Mammary epithelial cell (primary cell): ENCODE measurements at places on chromosomes 2 and 18.

GRCh38 chr2:100104718-100105677 is 37.4 kb downstream of the AFF3 start:
- DNase-seq, result no peak

DNA sequence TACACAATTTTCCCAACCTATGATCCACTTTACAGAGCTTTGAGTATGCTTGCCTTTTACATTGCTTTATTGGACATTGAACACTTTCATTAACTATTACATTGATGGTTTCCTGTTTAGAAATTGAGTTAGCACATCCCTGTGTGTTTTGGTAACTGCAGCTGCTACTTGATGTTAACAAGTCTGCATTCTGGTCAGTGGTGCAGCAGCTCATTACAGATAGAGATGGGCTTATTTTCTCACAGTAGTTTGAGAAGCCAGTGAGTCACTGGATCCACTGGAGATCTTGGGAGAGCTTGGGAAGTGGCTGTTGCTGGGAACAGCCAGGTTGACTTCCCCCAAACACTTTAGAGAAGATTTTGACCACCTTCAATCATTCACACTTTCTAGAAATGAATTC is 150.5 kb downstream of the ARHGAP15 start:
- no peak for DNase-seq

- no peak for DNase-seq
These were observed 51.3 kb upstream of the CAB39 start for GRCh38 chr2:230661072-230661957.

- DNase-seq, result no peak
These were observed 13.5 kb upstream of the SIX3 start for GRCh38 chr2:44927985-44928482.
